Right lobe of liver (tissue), 6 donors: ENCODE measurements at places on chromosomes 2 and 18. TPM values are rescaled to one million over a fixed set of nuclear protein-coding genes. Genes with fewer than 3 reads are reported as not detected.

GRCh38 chr18:46299465-46300008 is 195.4 kb downstream of the HAUS1 start:
- no peak for DNase-seq

- no peak for DNase-seq
Measured at GRCh38 chr2:150296770-150297546, 190.5 kb downstream of the RND3 start.

DNA sequence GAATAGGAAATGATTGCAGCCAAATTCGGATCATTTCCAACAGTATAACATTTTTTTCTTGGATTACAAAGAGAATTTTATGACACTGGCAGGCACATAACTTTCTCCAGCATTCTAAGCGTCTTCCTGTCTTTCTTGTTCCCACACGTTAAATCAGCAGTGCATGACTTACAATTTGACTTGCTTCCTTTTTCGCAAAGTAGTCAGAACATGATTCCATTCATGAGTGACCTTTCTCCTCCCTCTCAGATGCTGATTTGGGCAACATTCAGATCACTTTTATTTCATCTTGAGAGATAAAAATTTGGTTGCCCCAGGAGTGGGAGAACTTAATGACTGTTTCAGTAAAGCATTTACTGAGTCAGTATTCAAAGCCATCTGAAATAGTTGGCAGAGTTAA is 858.7 kb upstream of the ACVR2A start:
- no peak for DNase-seq

- no peak for DNase-seq
Measured at GRCh38 chr2:232239951-232240681, 138.4 kb upstream of the ALPP start.

GRCh38 chr2:168060986-168061750 is 186.2 kb downstream of the STK39 start:
- DNase-seq = no peak

GRCh38 chr2:72147303-72147971 is at the start of gene CYP26B1:
CYP26B1 (minus strand) TSS chr2:72147862; CDS start chr2:72147834, 28 bp downstream.
- DNase-seq = peak; percentile 42

- DNase-seq = no peak
Measured at GRCh38 chr18:51066273-51066672, 36.3 kb downstream of the SMAD4 start.

TTR gene
- 2,299 TPM for total RNA-seq

ZAP70 gene
- total RNA-seq = 0.74 TPM

DNA sequence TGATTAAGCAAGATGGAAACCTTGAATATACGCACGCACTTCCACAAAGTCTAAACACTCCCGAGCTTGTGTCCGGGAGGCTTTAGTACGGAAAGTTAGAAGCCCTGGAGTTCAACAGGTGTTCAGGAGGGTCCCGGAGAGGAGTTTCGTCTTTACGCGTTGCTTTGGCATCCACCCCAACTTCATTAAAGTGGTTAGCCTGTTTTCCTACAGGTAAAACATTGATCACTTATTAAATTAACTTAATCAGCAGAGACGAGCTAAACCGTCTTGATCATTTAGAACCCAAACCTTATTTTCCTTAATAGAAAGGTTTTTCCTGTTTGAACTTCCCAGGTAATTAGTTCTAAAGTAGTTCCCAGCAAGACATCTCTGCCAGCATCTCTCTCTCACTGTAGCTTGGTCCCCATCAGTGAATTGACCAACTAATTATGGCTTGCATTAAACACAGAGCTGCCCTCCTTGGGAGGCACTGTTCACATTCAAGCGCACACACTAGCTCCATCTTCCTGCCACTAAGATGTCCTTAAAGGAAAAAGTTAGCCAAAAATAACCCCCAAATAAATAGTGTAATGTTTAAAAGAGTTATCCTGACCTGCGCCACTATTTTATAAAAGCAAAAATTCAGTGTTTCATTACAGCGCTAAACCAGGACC is 1.4 kb downstream of the NPAS2 start:
- no peak for DNase-seq

E2F6 gene
- total RNA-seq = 6.0 TPM

DNA sequence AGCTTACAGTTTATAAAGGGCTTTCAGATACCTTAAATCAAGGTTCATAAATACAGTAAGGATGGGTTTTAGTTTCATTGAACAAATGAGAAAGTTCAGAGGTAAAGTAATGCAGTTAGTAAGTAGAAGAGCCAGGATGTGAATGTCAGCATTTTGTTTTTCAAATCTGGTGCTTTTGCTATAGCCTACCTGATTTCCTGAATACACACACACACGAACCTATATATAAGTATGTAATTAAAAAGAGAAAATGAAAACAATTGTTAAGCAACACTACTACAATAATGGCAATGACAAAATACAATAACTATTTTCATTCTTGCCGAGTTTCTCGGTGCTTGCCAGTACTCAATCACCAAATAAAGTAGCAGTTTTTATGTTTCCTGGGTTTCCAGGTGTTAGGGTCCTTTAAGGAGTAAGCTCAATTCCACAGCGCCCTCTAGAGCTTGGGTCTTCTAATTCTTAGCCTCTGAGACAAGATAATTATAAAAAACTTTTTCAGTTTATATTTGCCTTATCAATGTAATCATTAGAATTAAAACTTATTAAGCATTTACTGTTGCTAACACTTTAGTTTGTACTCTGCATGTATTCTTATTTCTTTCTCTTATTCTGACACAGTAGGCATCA is 512.9 kb upstream of the ACVR2A start:
- no peak for DNase-seq

SH3RF3 gene
- total RNA-seq = 0.68 TPM

GRB14 gene
- 44.1 TPM for total RNA-seq

- DNase-seq = no peak
Measured at GRCh38 chr2:227310756-227311110, 14.3 kb upstream of the MFF start.

- DNase-seq = peak; percentile 76
Measured at GRCh38 chr2:85753525-85754312, at the start of gene ATOH8. ATOH8 (plus strand) TSS chr2:85753991; CDS start chr2:85754190, 199 bp downstream.

- DNase-seq = no peak
Measured at GRCh38 chr2:4499316-4500030, 796.1 kb downstream of the DCDC2C start.

- peak; percentile 78 for DNase-seq
Measured at GRCh38 chr2:113219889-113220641, 46.3 kb downstream of the PSD4 start.

MBD2 gene
- total RNA-seq = 32.5 TPM

HOXD9 gene
- total RNA-seq = not detected

DNA sequence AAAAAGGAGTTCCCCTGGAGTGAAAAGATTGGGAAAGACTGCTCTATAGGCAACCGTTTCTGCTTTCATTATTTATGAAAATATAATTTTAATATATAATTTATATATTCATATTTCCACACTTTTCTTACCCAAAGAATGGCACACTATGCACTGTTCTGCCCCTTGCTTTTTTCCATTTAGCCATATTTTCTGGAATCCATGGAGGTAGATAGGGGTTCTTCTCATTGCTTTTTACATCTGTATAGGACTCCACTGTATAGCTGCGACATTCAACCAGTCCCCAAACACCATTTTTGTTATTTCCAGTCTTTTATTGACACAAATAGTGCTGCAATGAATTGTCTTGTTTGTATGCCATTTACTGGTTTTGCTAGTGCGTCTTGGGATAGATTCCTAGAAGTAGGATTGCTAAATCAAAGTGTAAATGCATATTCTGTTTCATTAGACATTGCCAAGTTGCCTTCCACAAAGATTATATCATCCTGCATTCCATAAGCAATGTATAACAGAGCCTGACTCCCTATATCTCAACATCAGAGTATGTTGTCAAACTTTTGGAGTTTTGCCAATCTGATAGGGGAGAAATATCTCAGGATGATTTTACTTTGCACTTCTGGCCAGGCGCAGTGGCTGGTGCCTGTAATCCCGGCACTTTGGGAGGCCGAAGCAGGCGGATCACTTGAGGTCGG is 26.6 kb upstream of the TCF7L1 start:
- no peak for DNase-seq

TCF7L1 gene
- total RNA-seq = 5.0 TPM

DNA sequence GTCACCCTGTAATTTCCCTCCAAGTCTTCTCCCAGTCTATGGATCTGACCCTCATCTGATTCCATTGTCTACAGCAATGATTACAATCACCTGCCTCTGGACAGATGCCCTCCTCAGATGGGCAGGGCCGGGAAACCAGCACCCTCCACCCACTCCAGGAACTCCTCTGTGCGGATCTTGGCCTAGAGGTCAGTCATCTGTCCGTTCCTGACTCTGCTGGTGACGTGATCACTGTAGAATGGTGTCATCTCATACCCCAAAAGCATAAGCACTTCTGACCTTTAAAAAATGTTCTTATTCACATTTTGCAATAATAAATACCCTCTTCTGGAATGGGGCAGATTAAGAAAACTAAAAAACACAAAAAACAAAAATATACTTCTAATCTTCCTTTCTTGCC is 29.5 kb upstream of the BZW1 start:
- DNase-seq = no peak

DNA sequence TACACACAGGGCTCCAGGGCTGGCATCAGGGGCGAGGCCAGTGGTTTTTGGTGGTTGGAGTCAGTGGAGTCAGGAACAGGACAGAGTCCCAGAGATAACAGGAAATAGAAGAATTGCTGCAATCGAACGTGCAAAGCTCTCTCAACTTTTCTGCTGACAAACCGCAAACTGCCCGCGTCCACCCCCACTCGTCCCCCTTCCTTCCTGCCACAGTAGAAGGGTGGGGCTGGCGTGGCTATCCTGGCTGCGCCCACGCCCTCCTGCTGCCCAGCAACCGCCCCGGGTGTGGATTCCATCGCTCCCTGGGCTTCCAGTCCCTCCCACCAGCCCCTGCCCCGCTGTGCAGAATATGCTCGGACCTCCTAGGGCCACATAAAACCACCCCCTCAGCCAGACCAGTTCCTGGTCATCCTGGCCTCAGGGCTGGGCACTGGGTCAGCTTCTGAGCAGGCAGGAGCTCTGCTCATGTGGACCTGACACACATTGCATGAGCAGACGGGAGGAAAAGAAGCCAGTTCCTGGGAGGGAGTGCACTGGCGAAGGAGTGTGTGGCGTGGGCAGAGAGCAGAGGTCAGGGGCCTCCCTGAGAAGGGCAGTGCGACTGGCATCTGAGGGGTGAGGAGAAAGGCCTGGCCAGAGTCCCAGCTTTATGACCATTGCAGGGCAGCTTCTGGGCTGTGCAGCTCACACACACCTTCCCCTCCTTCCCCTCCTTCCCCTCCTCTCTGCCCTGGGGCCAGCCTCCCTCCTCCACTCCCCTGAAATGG is 85.4 kb upstream of the ATG16L1 start:
- peak; percentile 76 for DNase-seq

RBM44 gene
- total RNA-seq = 0.24 TPM

DNA sequence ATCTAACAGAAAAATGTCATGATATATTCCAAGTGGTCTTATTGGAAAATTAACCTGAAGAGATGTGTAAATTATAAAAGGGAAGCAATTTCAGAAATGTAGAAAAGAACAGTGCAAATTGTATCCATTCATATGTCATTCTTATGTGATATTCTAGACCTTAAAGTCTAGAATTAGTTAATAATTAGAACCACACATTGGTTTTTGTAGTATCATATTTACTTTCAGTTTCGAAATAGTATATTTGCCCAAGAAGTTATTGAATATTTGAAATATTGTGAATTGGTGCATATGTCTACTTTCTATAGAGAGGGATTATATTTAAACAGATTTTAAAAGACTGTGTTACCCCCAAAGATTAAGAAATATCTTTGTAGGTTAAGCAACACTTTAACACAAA is 1348.6 kb upstream of the ACVR2A start:
- no peak for DNase-seq

CABYR gene
- not detected for total RNA-seq

GRCh38 chr2:3630631-3631030 is 27.4 kb upstream of the ALLC start:
- no peak for DNase-seq

KIF1A gene
- total RNA-seq = 0.83 TPM

GRCh38 chr2:48220501-48220900 is 309.5 kb upstream of the STON1 start:
- DNase-seq = no peak

DNA sequence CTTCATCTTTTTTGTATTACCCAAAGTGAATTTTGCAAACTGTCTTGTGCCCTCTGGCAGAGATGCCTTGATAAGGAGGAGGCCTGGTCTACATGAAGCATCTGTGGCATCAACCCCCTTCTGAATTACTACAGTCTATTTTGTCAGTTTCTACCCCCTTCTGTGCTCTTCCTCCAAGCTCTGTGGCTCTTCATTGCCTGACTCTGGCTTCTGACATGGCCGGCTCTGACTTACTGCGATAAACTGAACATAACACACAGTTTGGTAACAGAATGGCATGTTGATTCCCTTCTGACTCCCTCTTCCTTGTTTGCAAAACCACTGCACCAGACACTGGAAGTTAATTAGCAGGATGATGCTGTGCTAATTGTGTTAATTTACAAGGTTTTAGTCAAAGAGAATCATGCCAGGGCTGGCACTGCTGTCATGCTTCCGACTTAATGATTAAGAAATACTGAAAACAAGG is 122.5 kb downstream of the FIGN start:
- no peak for DNase-seq

- DNase-seq = no peak
Measured at GRCh38 chr2:99675130-99675661, 185.4 kb upstream of the REV1 start.

PPP1R1C gene
- 22.2 TPM for total RNA-seq

GRCh38 chr2:190357600-190357999 is 14.2 kb downstream of the INPP1 start:
- DNase-seq = no peak

GRCh38 chr2:96758987-96759386 is 1.7 kb upstream of the CNNM4 start:
- peak; percentile 15 for DNase-seq

MARCHF7 gene
- 24.0 TPM for total RNA-seq

KIAA2012 gene
- 0.11 TPM for total RNA-seq

DNA sequence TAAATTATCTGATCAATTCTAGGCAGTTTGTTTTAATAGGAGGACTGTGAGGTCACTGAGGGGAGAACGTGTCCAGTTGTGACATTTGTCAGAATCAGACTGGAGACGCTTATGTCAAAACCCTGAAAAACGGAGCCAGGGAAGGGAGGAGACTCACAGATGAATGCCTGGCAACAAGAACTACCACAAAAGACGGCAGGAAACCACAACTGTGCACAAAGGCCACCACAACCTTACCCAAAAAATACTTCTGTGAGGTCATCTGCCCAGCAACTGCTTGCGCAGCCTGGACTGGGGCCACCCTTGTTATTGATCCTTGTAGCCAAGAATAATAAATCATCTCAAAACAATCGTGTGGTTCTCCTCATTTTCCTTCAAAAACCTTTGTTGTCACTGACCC is 173.0 kb upstream of the ALKAL2 start:
- no peak for DNase-seq

CRACDL gene
- 0.12 TPM for total RNA-seq

- DNase-seq = no peak
Measured at GRCh38 chr2:120257522-120257921, 4.9 kb downstream of the RALB start.
